ENCODE measurements at places on chromosomes 6 and 20.

DNA sequence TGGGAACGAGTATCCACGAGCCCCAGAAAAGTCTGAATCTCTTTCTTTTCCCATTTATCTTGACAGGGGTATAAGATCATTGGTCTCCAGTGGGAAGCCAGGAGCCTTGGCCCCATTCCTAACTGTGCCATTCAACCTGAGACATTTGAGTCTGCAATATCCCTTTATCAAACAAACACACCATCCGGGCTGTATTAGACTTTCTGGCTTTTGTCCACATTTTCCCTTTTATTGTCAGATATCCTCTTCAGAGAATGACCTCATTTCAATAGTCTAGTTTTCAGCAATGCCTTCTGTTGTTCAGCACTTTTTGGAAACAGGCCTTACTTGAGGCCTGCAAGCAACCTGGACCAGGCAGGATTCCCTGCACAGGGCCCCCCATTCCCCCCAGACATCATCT is 15.7 kb downstream of the BPIFA1 start:
- no peak for DNase-seq

- DNase-seq, result no peak
These were observed 133.1 kb downstream of the LY86 start for GRCh38 chr6:6721606-6722005.

DNA sequence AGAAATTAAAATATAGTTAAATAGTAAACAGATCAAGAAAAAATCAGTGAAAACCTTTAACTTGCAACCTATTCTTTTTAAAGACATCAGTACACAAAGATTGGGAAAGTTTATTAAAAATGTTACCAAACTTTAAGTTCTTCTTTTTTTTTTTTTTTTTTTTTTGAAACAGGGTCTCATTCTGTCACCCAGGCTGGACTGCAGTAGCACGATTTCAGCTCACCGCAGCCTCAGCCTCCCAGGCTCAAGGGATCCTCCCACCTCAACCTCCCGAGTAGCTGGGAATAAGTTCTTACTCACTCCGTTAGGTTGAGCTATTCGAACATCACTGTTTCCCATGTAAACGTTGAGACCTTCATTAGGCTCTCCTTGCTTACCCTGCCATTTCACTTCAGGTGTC is 5.6 kb downstream of the MAP3K5 start:
- DNase-seq, result no peak

- DNase-seq, result peak; percentile 24
These were observed 3.2 kb downstream of the SNX21 start for GRCh38 chr20:45836841-45837240.

GRCh38 chr20:24118034-24118433 is 129.5 kb upstream of the GGTLC1 start:
- no peak for DNase-seq

GRCh38 chr20:37123441-37123840 is 27.6 kb upstream of the RBL1 start:
- no peak for DNase-seq

DNA sequence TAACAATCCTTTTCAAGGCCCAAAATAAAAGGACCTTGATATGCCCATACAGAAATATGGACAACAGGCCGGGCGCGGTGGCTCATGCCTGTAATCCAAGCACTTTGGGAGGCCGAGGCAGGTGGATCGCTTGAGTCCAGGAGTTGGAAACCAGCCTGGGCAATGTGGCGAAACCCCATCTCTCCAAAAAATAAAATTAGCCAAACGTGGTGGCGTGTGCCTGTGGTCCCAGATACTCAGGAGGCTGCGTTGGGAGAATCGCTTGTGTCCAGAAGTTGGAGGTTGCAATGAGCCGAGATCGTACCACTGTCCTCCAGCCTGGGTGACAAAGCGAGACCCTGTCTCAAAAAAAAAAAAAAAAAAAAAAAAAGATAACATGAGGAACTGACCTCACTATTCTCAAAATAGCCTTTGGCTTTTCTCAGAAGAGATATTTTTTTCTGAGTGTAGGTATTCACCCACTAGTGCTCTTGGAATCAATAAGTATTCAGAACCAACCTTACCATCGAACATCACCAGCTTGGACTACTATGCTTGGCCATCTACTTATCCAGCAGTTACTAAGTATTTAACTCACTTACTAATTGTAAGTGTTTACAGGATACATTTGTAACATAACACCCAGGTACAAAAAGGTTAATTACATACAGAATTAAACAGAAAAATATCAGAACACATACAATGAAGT is 99.2 kb downstream of the OR2B2 start:
- DNase-seq, result no peak
